ENCODE measurements at places on chromosomes 12 and 14.
A peak's percentile ranks its signal among the peaks of the same experiment; 100 is the strongest.

GRCh38 chr12:131092901-131093603 lies 139.3 kb downstream of the ADGRD1 start:
- peak; percentile 44 for DNase-seq

- DNase-seq, result no peak
Measured at GRCh38 chr12:130829391-130830245, 9.4 kb downstream of the STX2 start.

GRCh38 chr14:104806625-104807465 lies 5.9 kb downstream of the ZBTB42 start:
- DNase-seq, result no peak

GRCh38 chr14:35503646-35504045 lies 30.3 kb upstream of the INSM2 start:
- DNase-seq, result no peak

DNA sequence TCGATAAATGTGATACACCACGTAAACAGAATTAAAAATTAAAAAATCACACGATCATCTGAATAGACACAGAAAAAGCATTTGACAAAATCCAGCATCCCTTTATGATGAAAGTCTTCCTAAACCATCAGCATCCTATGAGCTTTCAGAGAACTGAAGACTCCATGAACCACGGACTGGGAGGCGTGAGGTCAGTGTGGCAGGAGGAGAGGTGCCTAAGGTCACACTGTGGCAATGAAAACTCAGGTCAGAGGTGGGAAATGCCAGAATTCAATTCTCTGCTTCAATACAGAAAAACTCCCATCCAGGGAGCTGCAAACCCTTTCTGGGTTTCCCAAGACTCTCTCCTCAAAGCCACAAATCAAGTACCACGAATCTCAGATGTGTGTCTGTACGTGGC lies 51.6 kb downstream of the KDM2B start:
- DNase-seq, result no peak

DNA sequence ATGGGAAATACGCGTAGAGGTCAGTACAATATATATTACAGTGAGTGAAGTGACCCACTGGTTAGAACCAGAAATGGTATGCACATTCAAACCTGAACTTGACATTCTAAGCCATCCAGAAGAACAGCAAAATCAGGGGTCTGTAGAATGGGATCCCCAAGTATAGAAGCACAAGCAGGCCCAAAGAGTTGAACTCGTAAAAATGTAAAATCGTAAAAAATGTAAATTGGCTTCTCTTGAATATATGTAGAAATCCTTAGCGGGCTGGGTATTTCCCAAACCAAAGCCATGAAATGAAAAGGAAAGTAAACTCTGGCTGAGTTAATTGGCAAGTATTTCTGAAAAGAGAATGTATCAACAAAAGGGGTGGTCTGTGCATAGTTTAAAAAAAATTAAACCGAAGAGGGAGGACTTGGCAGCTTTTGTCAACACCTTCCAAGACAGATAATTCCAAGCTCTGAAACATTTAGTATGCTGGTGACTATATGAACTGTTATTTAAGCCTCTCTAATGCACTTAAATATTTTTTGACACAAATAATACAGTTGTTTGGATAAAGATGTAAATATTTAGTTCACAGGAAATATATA lies 1505.6 kb upstream of the FLRT2 start:
- DNase-seq, result no peak

DNA sequence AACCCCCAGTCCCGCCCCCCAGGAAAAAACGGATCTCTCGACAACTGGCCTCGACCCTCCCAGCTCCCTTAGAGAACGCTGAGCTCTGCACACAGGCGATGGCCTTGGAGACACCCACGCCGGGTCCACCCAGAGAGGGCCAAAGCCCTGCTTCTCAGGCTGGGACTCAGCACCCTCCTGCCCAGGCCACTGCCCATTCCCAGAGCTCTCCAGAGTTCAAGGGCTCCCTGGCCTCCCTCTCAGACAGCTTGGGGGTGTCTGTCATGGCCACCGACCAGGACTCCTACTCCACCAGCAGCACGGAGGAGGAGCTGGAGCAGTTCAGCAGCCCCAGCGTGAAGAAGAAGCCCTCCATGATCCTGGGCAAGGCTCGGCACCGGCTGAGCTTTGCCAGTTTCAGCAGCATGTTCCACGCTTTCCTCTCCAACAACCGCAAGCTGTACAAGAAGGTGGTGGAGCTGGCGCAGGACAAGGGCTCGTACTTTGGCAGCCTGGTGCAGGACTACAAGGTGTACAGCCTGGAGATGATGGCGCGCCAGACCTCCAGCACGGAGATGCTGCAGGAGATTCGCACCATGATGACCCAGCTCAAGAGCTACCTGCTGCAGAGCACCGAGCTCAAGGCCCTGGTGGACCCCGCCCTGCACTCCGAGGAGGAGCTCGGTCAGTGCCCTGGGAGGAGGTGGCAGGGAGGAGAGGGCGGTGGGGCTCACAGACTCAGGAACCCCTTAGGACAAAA lies 95.8 kb downstream of the LGMN start:
- DNase-seq, result no peak

- no peak for DNase-seq
Measured at GRCh38 chr12:90871726-90872096, 83.3 kb downstream of the CCER1 start.

- DNase-seq, result no peak
Measured at GRCh38 chr14:99146616-99147365, 125.2 kb downstream of the BCL11B start.

GRCh38 chr12:55702861-55703260 lies 4.8 kb downstream of the ITGA7 start:
- no peak for DNase-seq

DNA sequence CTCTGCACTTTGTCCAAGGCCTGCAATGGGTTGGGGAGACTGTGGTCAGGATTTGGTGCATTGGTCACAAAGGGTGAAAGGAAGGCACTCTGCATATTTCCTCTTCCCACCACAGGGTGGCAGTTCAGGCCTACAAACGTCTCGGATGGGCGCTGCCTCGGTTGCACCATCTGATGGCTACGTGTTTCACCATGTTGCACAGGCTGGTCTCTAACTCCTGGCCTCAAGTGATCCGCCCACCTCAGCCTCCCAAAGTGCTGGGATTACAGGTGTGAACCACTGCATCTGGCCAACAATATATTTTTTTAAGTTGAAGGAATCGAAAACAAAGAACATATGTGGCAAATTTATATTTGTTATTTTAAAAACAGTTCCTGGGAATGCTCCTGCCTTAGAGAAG lies 35.1 kb downstream of the TMBIM6 start:
- DNase-seq, result peak; percentile 80

- DNase-seq, result no peak
Measured at GRCh38 chr12:19129122-19129485, 429 bp upstream of the PLEKHA5 start.

- DNase-seq, result no peak
Measured at GRCh38 chr12:49059299-49060171, 1.1 kb downstream of the KMT2D start.

- DNase-seq, result no peak
Measured at GRCh38 chr14:95609398-95609990, 74.6 kb downstream of the GLRX5 start.

DNA sequence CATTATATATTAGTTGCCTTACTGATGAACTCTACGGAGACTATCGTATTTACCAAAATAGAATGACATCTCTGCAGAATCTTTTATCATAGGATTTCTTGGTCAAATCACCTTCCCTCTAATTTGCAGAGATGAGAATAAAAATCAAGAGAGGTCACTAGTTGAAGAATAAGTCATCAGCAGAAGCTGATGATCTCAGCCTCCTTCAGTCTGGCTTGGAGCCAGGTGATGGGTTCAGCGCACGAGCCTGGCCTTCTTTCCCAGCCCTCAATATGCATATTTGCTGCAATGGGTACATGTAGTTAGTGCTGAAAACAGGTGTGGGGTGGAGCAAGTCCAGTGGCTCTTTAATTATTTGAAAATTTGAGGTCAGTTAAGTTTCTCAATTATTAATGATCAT lies 19.2 kb upstream of the EMP1 start:
- no peak for DNase-seq

DNA sequence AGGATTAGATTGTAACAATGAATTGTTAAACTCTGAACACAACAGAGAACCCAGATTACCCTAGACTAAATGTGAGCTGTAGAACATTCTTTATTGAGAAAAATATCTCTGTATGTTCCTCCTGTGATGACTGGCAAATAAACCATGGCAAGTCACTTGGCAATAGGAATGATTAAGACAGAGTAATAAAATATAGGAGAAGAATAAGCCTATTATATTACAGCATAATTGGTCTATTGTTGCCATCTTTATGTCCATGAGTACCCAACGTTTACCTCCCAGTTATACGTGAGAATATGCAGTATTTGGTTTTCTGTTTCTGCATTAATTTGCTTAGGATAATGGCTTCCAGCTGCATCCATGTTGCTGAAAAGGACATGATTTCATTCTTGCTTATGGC lies 211.2 kb upstream of the AVPR1A start:
- DNase-seq, result no peak

- DNase-seq, result no peak
Measured at GRCh38 chr12:5748027-5748426, 197.0 kb downstream of the ANO2 start.

- DNase-seq, result no peak
Measured at GRCh38 chr12:80059875-80060274, 39.5 kb upstream of the OTOGL start.

- no peak for DNase-seq
Measured at GRCh38 chr14:20601522-20601921, 10.3 kb upstream of the RNASE12 start.
